ENCODE measurements at places on chromosomes 16 and 17.
A peak's percentile ranks its signal among the peaks of the same experiment; 100 is the strongest.

DNA sequence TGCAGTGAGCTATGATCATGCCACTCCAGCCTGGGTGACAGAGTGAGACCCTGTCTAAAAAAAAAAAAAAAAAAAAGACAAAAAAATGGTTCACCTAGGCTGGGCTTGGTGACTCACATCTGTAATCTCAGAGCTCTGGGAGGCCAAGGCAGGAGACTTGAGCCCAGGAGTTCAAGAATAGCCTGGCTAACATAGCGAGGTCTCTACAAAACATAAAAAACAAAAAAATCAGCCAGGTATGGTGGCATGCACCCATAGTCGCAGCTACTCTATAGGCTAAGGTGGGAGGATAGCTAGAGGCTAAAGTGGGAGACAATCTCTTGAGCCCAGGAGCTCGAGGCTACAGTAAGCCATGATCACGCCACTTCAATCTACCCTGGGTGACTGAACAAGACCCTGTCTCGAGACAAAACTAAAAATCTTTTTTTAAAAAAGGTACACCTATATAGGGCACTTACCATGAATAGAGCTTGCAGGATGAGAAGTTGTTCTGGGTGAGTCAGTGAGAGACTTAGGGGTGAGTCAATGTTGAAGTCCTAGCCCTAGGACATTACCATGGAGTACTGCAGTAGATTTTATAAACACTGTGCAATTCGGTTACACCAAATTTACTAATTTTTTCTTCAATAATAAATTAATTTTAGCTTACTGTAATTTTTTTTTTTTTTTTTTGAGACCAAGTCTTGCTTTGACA lies 19.0 kb downstream of the USP32 start:
- DNase-seq, result no peak

GRCh38 chr17:7867881-7868329 lies 10.1 kb downstream of the CYB5D1 start:
- no peak for DNase-seq

DNA sequence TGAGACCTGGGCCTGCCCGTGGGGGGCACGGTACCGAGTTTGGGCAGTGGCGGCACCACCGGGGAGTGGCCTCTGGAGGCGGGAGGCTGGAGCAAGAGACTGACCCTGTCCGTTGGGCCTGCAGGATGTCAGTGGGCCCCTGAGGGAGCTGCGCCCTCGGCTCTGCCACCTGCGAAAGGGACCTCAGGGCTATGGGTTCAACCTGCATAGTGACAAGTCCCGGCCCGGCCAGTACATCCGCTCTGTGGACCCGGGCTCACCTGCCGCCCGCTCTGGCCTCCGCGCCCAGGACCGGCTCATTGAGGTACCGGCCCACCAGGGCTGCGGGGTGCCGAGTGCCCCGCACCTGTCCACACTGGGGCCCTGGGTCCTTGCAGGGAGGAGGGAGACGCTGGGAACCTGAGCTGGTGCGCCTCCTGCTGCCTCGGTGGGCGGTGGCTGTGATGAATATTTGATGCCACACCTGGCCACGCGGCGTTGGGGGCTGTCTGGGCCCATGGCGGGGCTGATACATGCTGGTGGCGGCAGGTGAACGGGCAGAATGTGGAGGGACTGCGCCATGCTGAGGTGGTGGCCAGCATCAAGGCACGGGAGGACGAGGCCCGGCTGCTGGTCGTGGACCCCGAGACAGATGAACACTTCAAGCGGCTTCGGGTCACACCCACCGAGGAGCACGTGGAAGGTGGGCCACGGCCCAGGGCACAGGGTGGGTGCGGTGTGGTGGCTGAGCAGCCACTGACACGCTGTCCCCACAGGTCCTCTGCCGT lies 9.7 kb downstream of the NHERF2 start:
- no peak for DNase-seq

- DNase-seq, result no peak
These were observed 48.7 kb downstream of the CDH8 start for GRCh38 chr16:61987474-61988012.

DNA sequence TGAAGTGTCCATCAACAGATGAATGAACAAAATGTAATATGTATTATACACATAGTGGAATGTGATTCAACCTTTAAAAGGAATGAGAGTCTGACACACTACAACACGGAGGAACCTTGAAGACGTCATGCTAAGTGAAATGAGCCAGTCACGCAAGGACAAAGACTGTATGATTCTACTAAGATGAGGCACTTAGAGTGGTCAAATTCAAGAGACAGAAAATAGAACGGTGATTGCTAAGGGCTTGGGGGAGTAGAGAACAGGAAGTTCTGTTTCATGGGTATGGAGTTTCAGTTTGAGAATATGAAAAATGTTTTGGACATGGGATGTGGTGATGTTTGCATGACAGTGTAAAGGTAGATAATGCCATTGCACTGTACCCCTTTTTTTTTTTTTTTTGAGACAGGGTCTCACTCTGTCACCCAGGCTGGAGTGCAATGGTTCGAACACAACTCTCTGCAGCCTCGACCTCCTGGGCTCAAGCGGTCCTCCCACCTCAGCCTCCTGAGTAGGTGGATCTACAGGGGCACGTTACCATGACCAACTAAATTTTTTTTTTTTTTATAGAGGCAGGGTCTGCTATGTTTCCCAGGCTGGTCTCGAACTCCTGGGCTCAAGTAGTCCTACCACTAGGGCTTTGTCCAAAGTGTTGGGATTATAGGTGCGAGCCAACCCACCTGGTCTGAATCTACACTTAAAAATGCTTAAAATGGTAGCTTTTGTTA lies 2.9 kb upstream of the CCDC102A start:
- no peak for DNase-seq

DNA sequence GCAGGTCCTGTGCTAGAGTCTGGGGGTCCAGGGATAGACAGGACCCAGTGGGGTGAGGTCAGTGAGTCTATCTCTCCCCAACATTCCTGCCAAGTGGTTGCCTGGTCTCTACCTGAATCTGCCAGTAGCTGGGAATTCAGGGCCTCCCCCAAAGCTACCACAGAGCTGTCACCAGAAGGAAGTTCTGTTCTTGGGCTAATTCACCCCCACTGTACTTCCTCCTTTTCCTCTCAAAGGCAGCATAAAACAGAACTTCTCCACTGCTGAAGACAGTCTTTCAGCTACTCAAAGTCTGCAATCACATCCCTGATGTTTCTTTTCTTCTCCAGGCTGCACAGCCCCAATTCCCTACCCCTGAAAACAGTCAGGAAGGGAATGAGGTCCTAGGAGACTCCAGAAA lies 8.7 kb downstream of the CAMTA2 start:
- DNase-seq, result no peak

GRCh38 chr17:69949973-69950695 lies 124.9 kb upstream of the KCNJ16 start:
- DNase-seq, result no peak

GRCh38 chr16:28537076-28537475 lies 1.7 kb downstream of the NUPR1 start:
- no peak for DNase-seq

- no peak for DNase-seq
These were observed 67.8 kb upstream of the NOL11 start for GRCh38 chr17:67649891-67650290.

DNA sequence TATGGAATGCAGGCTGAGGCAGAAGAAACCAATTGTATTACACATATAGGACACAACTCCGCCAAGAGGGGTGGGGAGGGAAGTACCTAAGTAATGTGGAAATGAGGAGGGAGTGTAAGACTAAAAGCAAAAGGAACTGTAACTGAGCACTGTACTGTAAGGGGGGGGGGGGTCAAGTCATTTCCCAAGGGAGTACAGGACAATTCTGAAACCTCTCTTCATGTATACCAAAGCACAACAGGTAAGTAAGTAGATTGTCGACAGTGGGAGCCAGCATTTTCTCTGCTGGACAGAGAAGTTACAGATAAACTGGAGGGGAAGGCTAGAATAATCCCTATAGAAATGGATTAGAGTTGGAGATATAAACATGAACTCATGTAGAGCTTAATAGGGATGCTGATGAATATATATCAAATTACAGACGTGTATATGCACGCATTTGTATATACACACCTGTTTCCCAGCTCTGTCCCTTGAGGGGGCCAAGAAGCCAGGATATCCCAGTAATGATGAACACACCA lies 6.4 kb downstream of the USP22 start:
- no peak for DNase-seq

DNA sequence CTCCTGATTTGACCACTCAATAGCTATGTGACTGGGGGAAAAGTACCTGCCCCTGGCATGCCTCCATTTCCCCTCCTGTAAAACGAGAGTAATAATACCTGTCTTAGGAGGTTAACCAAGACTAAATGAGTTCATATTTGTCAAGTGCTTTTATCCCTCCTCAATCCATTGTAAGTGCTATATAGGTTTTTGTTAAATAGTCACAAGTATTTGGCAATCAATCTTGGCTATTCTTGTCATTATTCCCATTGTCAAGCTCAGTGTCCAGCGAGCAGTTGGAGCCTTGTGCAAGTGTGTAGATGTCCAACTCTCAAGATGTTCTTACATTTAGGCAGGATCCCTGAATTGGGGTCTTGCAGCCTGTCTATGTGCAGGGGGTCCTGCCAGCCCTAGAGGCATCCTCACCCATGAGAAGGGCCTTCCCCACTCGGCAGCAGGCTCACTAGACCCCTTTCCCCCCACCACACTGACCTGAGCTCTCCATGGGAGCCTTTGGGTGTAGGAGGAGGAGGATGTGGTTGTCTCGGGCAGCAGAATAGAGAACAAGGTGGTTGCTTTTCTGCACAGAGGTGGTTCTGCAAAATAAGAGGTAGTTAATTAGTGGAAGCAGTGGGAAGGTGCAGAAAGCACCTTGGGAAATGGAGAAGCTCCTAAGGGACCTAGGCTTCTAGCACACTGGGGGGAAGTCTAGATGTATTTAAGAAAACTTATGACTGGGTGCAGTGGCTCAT lies 18.0 kb downstream of the PIK3R6 start:
- no peak for DNase-seq

DNA sequence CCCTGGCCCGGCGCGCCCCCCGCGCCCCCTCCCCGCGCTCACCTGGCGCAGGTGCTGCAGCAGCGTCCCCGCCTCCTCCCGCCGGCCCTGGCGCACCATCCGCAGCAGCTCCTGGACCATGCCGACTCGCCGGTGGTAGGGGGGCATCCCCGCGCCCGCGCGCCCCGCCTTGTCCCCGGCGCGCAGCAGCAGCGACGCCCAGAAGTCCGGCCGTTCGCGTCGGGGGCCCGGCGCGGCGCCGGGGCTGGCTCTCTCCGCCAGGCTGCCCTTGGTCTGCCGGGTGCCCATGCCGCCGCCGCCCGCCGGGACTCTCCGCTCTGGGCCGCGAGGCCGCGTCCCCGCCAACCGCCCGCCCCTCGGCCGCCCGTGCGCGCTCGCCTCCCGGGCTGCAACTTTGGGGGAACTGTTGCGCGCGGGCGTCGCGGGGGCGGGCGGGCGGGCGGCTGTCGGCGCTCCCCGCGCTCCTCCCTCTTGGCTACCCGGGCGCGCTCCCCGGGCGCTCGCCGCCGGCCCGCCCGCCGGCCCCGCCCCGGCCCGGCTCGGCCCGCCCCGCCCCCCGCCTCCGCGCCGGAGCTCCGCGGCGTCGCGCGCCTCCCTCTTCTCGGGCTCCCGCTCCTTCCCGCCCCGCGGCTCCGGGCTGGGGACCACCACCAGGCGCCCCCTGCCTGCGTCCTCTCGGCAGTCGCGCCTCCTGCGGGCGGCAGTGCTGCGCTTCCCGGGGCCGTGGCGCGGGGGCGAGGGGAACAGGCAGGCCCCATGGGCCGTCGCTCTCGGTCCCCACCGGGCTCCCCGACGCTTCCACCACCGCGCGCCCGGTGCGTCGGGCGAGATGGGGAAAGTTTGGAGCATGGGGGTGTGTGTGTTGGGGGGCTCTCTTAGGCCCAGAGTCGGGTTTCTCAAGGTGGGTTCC lies at the start of gene LRRC75A:
Gene LRRC75A (minus strand): TSS at position 491 of the 910 bp plus-strand sequence. CDS start 203 bp downstream, at position 288.
- DNase-seq, result no peak

- DNase-seq, result no peak
These were observed 151.2 kb downstream of the ZNF423 start for GRCh38 chr16:49704586-49705155.

DNA sequence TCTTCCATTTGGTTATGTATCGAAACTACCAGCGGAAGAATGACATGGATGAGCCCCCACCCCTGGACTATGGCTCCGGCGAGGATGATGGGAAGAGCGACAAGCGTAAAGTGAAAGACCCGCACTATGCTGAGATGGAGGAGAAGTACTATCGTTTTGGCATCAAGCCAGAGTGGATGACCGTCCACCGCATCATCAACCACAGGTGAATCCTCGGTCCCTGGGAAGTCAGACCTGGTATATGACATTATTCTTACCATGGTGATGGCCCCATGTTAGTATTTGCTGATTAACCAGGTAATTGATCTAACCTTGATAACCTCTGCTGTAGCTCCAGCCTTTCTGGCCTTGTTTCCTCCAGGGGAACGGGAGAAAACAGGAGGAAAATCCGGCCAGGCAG lies 8.5 kb downstream of the CHD3 start:
- DNase-seq, result no peak

GRCh38 chr17:7944326-7944725 lies 12.3 kb downstream of the CNTROB start:
- no peak for DNase-seq

- peak; percentile 21 for DNase-seq
These were observed 56.8 kb downstream of the BEAN1 start for GRCh38 chr16:66483689-66484452.

DNA sequence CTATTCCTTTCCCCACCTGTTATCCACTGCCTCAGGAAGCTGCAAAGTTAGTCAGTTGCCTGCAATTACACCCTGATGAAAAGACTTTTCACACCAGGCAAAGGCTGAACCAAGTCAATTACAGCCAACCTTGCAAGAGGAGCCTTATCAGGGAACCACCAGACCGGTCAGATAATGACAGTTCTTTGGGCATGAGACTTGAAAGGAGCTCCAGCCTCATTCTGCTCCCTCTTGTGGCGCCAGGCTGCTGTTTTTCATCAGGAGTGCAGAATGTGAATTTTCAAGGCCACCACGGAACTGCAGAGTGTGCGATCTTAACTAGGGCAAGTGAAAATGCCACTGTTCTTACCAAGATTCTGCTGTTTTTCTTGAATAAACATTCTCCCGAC lies 22.5 kb downstream of the DNAI2 start:
- DNase-seq, result no peak

DNA sequence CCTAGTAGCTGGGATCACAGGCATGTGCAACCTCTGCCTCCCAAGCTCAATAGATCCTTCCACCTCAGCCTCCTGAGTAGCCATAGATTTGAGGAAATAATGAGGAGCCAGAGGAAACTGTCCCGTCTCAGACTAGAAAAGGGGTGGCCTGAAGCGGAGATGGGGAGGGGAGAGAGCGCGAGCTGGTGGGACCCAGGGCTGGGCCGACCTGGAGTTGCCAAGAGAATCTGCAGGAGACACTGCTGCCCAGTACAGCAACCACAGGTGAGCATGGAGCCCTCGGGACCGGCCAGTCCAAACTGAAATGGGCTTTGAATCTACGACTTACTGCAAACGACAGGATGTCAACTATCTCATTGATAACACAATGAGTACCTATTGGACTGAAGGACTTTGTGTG lies 24.3 kb downstream of the CD300A start:
- no peak for DNase-seq

DNA sequence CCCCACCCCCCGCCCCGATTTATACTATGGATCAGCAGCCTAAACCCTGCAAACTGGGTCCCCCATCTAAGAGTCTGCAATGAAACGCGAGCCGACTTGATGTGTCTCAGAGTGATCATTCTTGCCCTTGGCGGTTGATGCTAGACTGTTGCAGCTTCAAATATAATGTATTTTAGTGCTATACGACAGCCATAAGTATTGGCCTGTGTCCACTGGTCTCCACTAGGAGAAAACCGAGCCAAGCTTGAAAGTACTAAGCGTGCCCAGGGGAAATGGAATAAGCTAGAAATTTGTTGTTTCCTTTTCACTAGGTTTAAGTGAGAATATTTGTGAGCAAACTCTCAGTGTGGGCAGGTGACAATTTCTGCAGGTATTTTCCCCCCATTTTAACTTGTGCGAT lies 711.2 kb downstream of the MAF start:
- no peak for DNase-seq

Measured in HFF-Myc (cell line).